Fibroblast of the conjunctiva (primary cell): ENCODE measurements at places on chromosomes 1 and 21.

DNA sequence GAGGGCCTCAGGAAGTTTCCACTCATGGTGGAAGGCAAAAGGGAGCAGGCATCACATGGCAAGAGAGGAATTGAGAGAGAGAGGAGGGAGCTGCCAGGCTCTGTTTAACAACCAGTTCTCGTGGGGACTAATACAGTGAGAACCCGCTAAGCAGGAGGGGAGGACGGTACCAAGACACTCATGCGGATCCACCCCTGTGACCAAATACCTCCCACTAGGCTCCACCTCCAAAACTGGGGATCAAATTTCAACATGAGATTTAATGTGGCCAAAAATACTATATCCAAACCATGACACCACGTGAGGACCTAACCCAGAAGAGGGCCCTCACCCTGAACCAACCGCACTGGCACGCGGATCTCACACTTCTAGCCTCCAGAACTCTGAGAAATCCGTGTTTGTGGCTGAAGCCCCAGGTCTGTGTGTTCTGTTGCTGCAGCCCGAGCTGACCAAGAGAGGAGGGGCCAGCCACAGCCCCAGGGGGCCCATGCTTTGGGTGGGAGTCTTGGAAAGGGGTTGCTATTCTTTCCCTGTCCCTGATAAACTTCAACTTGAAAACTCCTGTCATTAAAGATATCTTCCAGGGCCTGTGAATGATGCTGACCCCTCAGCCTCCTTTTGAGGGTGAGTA is 32.0 kb downstream of the TRIM67 start:
- no peak for DNase-seq

DNA sequence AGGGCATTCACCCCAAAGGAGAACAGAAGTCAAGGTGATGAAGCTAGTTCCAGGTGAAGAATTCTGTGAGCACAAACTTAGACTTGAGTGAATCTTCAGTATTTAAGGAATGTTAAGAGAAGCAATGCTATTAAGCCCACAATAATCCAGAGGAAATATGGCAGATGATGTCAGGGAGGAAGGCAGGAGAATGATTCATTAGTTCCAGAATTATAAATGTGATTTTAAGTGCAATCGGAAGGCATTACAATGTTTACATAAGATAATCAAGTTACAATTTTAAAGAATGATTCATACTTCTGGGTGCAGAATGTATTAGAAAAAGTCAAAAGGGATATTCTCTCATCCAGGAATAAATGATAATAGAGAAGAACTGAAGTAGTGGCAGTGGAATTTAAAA is 545.2 kb upstream of the BRINP3 start:
- DNase-seq, result peak; percentile 1

GRCh38 chr1:208184966-208185654 is 59.1 kb downstream of the PLXNA2 start:
- DNase-seq, result no peak

GRCh38 chr21:45051580-45052434 is 22.6 kb upstream of the ADARB1 start:
- no peak for DNase-seq
